ENCODE measurements at places on chromosomes 7 and 10.

GRCh38 chr7:1883834-1884582, 213.9 kb downstream of the ELFN1 start:
- peak; percentile 51 for DNase-seq

- no peak for DNase-seq
Observed at GRCh38 chr7:67487316-67487715, 490.7 kb downstream of the TYW1 start.

GRCh38 chr10:125011926-125012705, 70.2 kb downstream of the ZRANB1 start:
- no peak for DNase-seq

DNA sequence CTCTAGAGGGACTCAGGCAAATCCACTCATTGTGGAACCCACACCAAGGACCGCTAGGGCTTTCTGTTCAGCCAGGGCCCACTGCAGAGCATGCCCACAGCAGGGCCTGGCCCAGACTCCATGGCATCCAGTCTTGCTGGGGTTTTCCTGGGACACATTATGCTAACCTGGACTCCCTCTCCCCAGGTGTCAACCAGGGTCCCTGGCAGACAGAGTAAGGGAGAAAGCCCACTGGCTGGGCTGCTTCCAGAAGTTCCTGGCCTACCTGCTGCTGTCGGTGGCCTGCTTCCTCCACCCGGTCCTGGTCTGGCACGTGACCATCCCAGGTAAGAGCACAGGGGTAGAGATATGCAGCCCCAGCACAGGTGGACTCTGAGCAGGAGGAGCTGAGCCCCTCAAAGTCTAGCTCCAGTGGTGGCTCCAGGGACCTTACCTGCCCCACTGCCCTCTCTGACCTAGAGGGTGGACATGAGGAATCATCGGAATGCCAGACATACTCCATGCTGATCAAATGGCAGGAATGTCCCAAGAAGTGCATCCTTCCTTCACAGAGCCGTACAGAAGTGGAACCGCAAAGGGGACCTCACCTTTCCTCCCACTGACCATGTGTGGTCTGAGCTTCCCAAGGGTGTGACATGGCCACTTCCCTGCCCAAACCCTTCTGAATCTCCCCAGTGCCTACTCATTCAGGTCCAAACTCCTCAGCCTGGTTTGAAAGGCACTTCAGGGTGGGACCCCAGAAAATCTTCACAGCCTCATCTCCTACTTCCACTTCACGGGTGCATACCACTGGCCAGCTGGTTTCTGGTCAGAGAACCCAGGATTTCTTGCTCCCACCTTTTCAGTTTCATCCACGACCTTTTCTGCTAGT, 22.5 kb downstream of the TMEM72 start:
- no peak for DNase-seq

DNA sequence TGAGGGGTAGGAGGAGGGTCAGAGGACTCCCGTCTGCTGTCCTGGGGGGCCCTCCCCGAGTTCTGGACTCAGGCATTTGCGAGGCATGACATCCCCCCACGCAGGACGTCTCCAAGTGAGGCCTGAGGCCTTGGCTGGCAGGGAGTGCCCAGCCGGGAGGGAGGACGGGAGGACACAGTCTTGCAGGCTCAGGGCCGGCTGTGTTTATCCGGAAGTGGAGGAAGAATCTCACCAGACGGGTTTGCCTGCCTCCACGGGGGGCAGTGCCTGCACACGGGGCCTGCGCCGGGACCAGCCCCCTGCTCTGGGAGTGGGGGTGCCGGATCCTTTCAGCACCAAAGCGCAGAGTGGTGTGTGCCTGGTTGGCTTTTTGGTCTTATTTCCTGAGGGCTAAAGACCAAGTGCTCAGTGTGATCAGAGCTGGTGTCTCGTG, 10.9 kb downstream of the PWWP2B start:
- peak; percentile 86 for DNase-seq

DNA sequence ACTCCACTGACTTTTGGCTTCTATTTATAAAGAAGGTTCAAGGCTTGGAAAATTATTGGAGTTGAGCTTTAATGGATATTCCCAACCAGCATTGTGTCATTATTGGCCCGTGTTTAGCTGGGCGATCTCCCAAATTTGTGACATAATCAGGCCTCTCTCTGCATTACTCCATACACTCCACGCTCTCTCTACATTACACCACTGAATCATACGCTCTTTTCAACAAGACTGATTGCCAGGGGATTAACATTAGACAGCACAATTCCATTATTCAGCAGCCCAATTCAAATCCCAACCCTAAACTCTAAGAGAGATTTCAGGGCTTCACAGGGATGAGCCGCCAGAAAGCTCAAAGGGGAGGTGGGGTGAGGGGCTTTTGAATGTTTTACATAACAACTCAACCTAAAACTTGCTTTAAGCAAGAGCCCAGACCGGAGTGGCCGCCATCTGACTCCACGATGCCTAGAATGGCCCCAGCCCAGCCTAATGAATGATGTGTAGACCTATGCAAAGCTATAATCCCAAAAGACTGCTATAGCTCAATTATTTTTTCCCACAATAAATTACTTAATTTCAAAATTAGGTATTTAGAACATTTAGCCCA, 61.8 kb downstream of the FGFR2 start:
- no peak for DNase-seq

DNA sequence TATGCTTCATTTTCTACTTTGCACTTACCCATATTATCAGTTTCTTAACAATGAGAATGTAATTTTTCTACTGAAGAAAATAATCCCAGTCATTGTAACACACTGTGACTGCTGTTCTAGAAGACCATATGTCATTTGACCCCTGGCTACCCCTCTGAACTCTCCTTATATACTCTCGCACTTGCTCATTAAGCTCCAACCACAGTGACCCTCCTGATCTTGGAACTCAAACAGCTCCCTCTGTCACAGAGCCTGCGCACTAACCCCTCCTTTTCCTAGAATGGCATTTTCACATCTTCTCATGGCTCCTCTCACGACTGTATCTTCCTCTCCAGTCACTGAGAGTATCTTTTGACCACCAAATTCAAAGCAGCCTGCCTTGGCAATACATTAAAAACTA, 169.7 kb downstream of the CACNA2D1 start:
- DNase-seq = no peak

- no peak for DNase-seq
Observed at GRCh38 chr7:29306319-29306991, 111.9 kb downstream of the CHN2 start.

- DNase-seq = no peak
Observed at GRCh38 chr10:100828738-100829096, 83.3 kb downstream of the PAX2 start.

DNA sequence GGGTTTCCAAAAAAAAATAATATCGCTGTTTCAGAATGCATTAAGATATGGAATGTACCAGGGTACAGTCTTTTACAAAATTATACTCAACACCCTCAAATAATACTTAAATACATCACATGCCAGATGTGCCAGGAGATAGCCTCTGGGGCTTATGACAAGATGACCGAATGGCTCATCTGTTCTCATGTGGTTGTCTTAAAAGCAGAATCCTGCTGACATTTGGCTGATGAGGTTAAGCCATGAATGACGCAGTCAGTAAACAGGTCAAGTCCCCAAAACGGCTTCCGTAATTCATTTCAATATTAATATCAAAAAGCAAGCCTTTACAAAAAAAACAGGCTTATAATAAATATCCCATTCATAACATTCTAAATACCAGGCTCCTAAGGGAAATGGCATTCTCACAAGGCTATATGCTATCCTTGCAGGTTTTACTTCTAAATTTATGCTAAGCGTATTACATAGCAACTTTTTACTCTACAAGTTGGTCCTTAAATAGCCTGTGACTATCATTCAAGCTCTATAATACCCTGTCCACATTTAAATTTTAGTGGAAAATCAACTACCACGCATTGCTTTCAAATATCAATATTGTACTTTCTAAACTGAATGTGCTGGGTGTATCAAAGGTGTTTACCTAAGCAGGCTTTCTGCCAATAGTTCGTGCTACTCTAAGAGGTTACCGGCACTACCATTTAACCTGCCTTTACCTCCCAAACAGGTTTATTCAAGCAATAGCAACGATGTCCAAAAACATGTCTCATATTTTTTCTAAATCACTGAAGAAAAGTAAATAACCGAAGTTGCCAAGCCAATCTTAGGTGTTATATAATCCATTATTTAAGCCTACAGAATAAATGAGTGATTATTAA, 15.6 kb downstream of the SMURF1 start:
- DNase-seq = no peak

DNA sequence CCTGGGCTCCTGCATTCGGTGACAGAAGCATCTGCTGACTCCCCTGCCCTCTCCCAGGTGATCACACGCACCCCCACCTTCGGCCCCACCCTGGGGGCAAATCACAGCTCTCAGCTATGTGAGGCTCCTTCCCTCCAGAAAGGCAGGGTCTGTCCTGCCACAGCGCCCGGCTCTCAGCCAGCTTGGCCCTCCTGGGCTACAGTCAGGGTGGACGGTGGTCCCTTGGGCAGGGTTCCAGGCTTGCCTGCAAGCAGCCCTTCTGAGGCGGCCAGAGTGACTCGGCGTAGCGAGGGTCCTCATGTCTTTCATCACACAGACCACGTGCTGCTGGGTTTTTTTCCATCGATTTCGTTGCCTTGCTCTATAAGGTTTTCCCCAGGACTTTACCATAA, 53.6 kb upstream of the EBF3 start:
- DNase-seq = no peak

GRCh38 chr7:39446546-39446945, 119.7 kb upstream of the YAE1 start:
- no peak for DNase-seq

- DNase-seq = no peak
Observed at GRCh38 chr7:79459381-79459780, 5.9 kb upstream of the MAGI2 start.

DNA sequence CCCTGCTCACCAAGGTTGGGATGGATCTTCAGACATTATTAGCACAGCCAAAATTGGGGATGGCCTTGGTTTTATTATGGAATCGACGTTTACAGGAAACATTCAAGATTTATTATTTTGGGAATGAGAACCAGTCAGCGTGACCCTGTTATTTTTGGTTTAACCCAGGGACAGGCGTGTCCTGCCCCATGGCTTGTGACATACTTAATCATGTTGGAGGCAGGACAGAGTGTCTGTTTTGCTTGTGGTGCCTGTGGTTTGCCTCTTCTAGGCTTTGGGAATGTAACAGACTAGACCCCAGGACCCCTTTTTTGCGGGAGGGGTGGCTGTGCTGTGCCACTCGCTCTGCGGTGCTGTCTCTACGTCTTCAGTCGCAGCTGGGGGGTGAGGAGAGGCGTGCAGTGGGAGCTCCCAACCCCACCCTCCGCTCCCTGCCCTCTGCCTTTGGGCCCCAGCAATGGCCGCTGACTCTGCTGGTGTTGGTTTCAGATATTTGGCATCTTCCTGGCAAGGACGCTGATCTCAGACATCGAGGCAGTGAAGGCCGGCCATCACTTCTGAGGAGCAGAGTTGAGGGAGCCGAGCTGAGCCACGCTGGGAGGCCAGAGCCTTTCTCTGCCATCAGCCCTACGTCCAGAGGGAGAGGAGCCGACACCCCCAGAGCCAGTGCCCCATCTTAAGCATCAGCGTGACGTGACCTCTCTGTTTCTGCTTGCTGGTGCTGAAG, 20.1 kb upstream of the SH2D4B start:
- no peak for DNase-seq

DNA sequence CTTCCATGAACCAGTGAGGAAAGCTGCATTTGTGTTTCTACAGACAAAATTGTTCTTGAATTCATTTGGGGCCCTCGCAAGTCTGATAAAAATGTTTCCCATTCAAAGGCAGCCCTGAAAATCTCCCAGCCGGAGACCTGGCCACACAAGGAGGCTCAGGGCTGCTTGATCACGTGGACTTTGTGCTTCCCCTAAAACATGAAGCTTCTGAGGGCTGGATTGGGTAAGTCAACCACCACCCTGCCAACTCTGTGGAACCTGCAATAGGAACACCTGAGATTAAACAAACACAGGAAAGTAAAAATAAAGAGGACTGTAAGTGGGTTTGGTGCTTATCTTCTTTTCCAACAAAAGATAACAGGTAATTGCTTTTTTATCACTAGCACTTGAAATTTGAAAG, 133.8 kb downstream of the C10orf90 start:
- DNase-seq = no peak

DNA sequence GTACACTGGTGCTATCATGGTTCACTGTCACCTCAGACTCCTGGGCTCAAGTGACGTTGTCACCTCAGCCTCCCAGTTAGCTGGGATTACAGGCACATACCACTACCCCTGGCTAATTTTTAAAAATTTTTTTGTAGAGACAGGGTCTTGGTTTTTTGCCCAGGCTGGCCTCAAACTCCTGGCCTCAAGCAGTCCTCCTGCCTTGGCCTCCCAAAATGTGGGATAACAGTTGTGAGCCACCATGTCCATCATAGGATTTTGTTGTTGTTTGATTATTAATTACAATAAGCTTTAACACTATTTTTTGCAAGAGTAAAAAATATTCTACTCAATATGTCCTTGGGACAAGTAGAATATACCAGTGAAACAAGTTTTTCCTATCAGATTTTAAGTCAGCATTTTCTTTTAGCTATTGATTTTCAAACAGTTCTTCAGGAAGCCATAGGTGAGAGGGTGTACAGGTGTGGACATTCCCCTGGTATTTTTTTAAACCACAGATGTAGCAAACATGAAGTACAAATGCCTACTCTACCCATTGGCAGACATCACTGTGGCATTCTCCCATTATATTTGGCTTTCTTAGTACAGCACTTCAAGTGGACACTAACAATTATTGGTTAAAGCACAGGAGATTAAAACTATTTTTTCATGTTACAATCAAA, 18.7 kb downstream of the KMT2E start:
- DNase-seq = no peak

GRCh38 chr7:142793156-142793555, 22.4 kb downstream of the PRSS2 start:
- no peak for DNase-seq

- no peak for DNase-seq
Observed at GRCh38 chr7:40474790-40475680, 340.2 kb downstream of the SUGCT start.

GRCh38 chr10:114010316-114010715, 33.4 kb upstream of the ADRB1 start:
- no peak for DNase-seq

- DNase-seq = no peak
Observed at GRCh38 chr10:67669978-67670377, 26.0 kb downstream of the CTNNA3 start.

DNA sequence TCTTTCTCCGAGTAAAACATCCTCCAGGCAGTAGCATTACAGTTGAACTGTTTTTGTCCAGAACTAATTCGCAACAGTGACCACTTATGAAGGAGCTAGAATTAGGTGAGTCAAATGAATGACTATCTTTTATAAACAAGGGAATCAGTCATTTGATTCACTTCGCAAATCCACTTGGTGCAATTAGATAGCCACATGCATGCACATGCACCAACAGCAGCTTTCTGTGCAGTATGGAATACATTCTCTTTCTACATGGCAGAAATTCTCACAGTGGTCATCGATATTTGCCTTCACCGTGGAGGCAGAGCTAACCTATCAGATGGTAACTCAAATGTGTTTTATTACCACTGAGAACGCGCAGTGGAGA, 118.8 kb downstream of the CDK6 start:
- DNase-seq = no peak

Data from RWPE2 (cell line).